ENCODE measurements at places on chromosomes 2 and 18. TPM values are rescaled to one million over a fixed set of nuclear protein-coding genes. Genes with fewer than 3 reads are reported as not detected.

The AQP12B gene
- not detected for total RNA-seq

The SERPINB12 gene
- total RNA-seq = not detected

The MYO7B gene
- 0.12 TPM for total RNA-seq

The GPC1 gene
- 6.6 TPM for total RNA-seq

The GORASP2 gene
- total RNA-seq = 96.7 TPM

The TRPM8 gene
- not detected for total RNA-seq
